ENCODE measurements at places on chromosomes 11 and 22.
A peak's percentile ranks its signal among the peaks of the same experiment; 100 is the strongest.

- ATAC-seq: no peak
These were observed 200.3 kb downstream of the MSANTD4 start for GRCh38 chr11:105821781-105822180.

- ATAC-seq: no peak
These were observed 1197.8 kb downstream of the BRD1 start for GRCh38 chr22:48629631-48630432.

- no peak for ATAC-seq
These were observed 147.0 kb upstream of the API5 start for GRCh38 chr11:43164831-43165230.

GRCh38 chr11:75982309-75982708, 167.3 kb downstream of the UVRAG start:
- ATAC-seq: no peak

- ATAC-seq: no peak
These were observed 846 bp upstream of the NRGN start for GRCh38 chr11:124738713-124739478.

- ATAC-seq: no peak
These were observed 12.6 kb downstream of the UVRAG start for GRCh38 chr11:75827562-75827961.

GRCh38 chr11:22763166-22763565, 66.4 kb downstream of the SVIP start:
- ATAC-seq: no peak

DNA sequence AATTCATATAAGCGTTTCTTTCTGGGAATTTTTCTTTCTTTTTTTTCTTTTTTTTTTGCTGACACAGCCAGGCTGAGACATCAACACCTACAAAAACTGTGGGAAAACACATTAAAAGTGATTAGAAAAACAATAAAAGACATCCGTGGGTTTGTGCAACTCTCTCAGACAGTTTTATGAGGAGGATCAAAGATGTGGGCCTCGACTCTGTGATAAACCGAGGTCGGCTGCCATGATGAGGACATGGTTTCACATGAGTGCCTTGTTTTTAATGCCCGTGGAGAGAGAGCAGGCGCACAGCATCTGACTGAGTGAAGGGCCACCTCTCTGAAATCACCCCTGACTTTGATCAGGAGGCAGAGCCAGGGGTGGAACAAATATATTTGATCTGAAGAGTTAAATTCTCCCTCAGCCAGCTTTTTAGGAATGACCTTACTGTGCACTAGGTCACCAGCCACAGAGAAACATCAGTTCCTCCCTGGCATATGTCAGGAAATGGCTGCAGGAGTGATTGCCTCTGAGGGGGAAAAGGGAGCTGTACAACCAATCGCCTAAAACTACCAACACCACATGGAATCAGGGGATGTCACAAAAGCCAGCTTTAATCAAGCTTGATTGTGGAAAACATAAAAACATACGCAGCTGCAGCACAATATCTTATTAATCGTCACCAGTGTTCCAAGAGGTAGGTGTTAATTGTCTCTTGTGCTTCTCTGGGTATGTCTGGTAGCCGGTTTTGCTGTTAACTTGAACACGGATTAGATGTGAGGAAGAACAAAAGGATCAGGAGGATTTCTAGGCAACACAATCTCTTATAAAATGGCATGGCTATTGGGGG, 164.7 kb downstream of the MAML2 start:
- ATAC-seq: no peak

DNA sequence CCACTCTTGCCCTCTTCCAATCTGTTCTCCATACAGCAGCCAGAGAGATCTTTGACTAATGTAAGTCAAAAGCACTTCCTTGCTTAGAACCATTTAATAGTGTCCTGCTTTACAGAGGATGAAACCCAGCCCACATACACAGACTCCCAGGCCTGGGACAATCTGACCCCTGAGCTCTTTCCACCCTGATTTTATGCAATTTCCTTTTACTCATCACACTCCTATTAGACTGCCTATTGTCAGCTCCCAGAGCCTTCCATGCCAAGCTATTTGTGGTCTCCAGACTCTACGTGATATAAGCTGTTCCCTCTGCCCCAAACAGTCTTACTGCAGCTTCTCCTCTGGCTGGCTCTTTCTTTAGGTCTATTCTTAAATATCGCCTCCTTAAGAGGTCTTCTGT, 28.1 kb downstream of the ME3 start:
- ATAC-seq: no peak

- ATAC-seq: no peak
These were observed 712.6 kb downstream of the DLG2 start for GRCh38 chr11:84914511-84914910.

- ATAC-seq: no peak
These were observed 18.6 kb downstream of the GLB1L2 start for GRCh38 chr11:134350381-134350780.

GRCh38 chr22:35912658-35913057, 116.0 kb downstream of the RBFOX2 start:
- ATAC-seq: no peak

GRCh38 chr11:3022300-3022967, 30.3 kb upstream of the NAP1L4 start:
- peak; percentile 79 for ATAC-seq

DNA sequence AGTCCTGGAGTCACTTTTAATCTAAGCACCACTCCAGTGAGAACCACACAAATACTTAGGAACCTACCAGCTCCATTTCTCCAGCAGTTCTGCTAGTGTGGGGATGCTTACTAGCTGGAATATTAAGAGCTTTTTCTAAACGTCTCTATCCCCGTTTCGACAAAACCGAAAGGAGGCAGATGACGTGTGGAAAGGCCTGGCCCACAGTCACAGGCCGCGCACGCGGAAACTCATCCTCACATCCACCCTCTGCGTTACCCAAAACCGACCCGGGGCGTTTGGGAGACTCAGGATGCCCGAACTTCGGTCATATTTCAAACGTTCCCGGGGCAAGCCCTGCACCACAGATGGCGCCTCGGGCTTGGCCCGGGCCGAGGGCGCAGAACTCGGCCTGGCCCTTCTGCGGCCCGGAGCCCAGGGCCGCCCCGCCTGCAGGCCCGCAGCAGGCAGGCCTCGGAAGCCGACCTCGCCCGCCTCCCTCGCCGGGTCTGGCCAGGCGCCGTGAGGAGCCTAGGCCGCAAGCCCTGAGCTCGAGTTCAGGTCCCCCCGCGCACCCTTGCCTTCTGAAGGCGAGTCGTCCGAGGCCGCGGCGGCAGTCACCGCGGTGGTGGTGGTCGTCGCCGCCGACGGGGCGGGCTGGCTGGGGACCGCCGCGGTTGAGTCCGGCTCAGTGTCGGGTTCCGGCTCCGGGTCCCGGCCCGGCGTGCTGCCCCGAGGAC, 473 bp downstream of the FNBP4 start:
- peak; percentile 57 for ATAC-seq

- ATAC-seq: peak; percentile 86
These were observed 14.1 kb upstream of the MDK start for GRCh38 chr11:46367244-46367915.

- ATAC-seq: no peak
These were observed 3.9 kb upstream of the GCAT start for GRCh38 chr22:37803639-37804351.

GRCh38 chr11:65260756-65261590, 789 bp upstream of the POLA2 start:
- no peak for ATAC-seq

DNA sequence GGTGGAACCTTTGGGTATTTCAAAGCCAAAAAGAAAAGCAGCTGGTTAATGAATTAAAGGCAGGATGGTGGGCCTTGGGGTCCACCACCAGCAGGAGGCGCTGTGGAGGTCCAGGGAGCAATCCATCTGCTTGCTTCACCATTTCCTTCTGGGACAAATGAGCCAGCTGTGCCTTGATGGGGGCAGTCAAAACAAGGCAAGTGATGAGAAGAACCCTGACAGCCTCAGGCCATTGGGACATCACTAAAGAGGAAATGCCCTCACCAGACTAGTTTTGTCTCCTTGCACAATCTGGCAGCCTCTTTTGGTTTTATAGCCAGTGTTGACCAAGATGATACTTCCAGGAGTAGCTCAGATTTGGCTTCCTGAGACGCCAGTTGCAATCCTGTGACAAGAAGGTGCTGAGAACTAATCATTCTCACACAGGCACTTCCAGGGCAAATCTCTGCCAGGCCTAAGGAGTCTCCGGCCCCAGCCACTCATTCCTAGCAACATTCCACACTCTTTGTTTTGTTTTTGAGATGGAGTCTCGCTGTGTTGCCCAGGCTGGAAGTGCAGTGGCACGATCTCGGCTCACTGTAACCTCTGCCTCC, 38.2 kb upstream of the WEE1 start:
- peak; percentile 87 for ATAC-seq

DNA sequence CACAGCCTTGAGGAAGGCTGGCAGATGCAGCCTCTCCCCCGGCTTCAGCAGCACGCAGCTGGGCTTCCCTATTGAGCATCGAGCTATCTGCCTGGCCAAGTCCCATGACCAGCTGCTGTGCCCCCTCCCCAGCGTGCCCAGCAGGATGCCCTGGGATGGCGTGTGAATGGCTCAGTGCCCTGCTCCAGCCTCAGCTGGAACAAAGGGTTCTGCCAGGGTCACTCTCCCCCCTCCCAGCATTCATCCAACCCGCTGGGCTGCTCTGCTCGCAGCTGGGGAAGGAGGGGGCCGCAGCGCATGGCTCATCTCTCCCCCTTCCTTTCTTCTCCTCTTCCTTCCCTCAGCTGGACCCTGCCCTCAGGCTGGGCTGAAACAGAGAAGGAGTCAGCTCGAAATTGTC, 14.5 kb downstream of the LRP4 start:
- no peak for ATAC-seq

GRCh38 chr11:112226062-112226830, at the start of gene PTS:
TSS of gene PTS (plus strand) at chr11:112226428. CDS start at chr11:112226444, 16 bp downstream.
- ATAC-seq: peak; percentile 98

DNA sequence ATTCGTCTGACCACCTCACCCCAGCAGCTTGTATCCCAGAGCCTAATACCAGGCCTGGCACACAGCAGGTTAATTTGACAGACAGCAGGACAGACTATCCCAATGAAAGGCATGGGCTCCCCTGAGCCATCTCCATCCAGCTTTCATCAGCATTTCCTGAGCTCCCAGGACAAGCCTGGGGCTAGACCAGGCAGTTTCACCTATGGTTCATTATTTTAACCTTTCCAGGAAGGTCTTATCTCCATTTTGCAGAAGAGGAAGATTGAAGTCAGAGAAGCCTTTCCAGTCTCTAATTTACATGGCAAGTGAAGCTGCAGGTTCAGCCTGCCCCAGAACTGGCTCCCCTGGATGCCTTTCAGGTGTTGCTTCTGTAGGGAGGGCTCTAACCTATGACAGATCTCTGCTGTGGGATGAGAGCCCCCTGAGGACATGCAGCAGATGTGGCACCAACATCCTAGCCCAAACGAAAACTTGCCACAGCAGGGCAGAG, 17.0 kb downstream of the ARRB1 start:
- no peak for ATAC-seq

DNA sequence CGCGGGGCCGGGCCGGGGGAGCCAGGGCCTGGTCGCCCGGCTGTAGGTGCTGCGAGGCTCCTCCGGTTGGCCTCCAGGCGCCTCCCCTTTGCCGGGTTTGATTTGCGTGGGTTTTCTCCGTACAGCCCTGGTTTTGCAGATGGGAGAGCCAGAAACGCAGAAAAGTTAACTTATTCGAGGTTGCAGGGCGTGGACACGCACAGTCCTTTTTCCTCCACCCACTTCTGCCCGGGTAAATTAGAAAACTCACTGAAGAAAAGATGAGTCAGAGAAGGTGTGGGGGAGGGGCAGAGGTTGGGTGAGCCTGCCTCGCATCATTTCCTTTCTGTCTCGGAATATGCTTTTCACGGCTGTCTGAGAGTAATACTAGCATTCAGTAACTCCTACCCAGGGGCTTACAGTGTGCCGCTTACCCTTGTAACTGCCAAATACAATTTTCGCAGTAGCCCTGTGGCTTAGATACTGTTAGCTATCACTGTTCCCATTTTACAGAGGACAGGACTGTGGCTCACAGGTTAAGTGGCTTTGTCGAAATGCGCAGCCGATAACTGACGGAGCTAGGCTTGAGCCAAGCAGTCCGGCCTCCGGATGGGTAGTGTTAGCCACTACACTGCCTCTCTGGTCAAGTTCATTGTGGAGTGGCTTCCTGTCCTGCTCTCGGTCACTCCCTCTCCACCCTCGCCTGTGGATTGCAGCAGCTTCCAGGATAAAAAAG, 812 bp downstream of the FADD start:
- peak; percentile 82 for ATAC-seq

DNA sequence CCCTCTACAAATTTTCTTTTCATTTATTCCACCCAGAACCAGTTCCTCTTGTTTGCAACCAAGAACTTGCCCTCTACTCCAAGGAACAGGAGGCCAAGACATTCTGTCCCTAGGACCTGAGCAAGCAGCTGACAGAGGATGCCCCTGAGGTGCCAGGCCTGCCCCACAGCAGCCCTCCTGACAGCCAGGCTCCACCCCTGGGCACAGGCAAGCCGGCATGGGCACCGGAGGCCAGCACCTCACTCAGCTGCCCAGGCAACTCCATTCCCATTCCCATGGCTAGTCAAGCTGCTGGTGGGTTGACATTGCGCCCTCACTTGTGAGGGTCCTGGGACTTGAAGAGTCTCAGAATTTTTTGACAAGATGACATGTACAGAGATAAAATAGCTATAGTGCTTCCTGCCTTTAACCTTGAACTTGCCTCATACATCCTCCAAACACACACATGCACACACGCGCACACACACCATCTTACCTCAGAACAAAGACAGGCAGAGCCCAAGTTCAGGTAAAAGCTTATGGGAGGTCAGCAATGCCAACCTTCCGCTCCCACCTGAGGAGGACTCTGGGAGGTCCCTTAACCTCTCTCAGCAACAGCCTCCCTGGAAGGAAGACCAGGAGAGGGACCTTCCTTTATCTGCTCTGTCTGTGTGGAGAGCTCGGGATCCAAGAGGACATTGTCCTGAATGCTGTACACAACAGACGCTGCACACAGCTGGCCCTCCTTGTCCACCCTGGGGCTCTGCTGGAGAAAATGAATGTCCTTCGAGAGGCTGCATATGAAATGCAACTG, 620.9 kb upstream of the CADM1 start:
- no peak for ATAC-seq

GRCh38 chr11:125426818-125427528, 69.1 kb downstream of the FEZ1 start:
- no peak for ATAC-seq

GRCh38 chr11:76415073-76415472, 29.7 kb upstream of the EMSY start:
- no peak for ATAC-seq

DNA sequence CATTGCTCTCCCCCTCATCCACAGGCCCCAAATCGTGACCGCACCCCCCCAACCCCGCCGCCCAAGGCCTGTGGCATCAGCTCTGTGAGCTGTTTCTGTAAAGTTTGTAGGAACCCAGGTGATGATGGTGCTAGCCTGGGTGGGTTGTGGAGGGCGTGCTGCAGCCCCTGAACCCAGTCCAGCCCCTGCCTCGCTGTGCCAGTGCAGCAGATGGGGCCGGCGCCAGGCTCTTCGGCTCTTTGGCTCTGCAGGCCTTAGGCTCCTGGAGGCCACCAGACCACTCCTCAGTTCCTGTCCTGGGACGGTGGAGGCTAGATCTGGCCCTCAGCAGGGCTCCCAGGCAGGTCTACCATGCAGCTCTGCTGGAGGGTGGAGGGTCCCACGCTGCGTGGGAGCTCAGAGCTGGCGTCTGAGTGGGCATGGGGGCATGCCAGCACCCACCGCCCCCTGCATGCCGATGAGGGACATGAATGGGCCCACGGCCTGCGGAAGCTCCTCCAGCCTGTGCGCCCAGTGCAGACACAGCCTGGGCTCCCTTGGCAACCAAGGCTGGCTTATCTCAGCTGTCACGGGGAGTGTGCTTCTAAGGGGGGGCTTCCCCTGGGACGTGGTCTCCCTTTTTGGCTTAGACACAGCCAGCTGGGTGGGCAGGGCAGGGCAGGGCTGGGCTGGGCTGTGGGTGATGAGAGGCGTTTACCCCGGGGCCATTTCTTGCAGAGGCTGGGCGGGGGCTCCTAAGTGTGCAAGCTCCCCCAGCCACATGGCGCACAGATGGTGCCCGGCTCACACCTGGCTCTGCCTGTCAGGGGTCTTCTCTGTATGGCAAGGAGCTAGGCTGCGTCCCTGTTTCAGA, 1187.6 kb downstream of the BRD1 start:
- no peak for ATAC-seq
